K562 (cell line): ENCODE measurements at places on chromosomes 13 and 19. TPM values are rescaled to one million over a fixed set of nuclear protein-coding genes. Genes with fewer than 3 reads are reported as not detected.

VSTM2B gene
- not detected in 2 replicates for total RNA-seq

- DNase-seq = no peak
These were observed 129.9 kb downstream of the GGACT start for GRCh38 chr13:100458673-100459072.

- no peak for DNase-seq
These were observed 3.8 kb downstream of the RNF126 start for GRCh38 chr19:658916-659839.

- no peak for DNase-seq
These were observed 575.0 kb upstream of the KLF12 start for GRCh38 chr13:74709226-74709625.

DNA sequence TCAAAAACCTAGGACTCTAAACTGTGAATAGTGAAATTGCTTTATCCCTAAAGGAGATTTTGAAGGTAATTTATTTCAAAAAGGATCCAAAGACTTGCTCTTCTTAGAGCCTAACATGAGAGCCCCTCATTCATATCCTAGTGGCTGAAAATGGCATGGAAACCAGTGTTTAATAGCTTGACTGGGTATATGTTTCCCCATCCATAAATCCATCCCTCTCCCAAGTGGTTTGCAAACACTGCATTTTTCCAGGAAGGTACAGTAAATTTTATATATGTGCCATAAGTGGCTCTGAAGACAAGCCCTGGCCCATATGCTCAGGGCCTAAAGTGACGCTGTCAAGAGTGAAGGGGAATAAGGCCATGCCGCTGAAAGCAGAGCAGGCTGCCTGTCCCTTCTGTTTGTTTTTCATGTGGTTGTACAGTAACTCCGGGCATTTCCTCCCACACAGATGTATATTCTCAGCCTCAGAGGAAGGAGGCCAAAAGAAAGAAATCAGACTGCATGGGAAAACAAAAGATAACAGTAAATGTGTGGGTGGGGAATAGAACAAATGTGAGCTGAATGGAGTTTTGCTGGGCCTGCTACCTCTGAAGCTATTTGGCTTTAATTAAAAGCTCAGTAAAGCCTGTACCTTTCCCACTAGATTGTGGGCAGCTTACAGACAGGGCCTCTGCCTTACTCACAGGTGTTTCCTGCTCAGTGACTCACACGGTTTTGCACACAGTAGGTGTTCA is 181.9 kb downstream of the PCDH9 start:
- DNase-seq = no peak

GRCh38 chr13:68375004-68375403 is 1144.9 kb upstream of the PCDH9 start:
- DNase-seq = no peak
